ENCODE measurements at places on chromosomes 11 and 22.

DNA sequence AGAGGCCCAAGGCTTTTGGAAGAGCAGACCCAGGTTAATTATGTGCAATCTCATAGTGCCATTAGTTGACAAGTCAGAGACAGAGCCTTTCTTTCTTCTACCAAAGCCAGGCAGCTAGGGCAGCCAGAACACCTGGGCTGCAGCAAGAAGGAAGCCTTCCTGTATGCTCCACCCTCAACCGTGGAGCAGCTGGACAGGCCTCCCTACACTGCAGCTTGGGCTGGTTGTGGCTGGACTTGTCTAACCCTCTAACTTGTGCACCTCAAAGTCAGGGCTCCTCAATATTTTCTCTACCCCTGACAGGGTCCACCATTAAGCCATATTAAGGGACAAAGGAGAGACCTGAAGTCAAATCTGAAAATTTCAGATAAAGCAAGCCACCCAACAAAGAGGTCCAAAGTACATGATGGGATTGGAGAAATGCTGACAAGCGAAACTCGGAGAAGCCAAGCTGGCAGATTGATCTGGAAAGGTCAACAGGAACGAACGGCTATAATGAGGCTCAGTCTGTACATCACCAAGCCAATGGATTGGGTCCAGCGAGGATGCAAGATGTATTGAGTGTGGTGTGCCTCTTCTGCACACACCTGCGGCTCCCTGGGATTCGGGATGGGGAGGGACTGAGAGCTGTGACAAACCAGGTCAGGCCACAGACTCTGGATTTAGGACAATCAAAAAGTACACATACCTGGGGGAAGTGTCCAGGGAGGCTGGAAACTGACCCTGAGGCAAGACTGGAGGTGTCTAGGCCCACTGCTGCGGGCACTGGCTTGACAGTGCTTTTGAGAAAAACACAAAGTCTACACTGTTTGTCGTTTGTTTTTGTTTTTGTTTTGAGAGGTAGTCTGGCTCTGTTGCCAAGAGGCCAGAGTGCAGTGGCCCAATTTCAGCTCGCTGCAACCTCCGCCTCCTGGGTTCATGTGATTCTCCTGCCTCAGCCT is 11.7 kb upstream of the SLC43A3 start:
- DNase-seq: no peak

GRCh38 chr22:42758931-42759629 is 38.4 kb upstream of the A4GALT start:
- no peak for DNase-seq

- no peak for DNase-seq
Observed at GRCh38 chr22:44281768-44282637, 30.7 kb downstream of the SHISAL1 start.

GRCh38 chr11:95067039-95067840 is 521 bp downstream of the SRSF8 start:
- DNase-seq: peak; percentile 82

DNA sequence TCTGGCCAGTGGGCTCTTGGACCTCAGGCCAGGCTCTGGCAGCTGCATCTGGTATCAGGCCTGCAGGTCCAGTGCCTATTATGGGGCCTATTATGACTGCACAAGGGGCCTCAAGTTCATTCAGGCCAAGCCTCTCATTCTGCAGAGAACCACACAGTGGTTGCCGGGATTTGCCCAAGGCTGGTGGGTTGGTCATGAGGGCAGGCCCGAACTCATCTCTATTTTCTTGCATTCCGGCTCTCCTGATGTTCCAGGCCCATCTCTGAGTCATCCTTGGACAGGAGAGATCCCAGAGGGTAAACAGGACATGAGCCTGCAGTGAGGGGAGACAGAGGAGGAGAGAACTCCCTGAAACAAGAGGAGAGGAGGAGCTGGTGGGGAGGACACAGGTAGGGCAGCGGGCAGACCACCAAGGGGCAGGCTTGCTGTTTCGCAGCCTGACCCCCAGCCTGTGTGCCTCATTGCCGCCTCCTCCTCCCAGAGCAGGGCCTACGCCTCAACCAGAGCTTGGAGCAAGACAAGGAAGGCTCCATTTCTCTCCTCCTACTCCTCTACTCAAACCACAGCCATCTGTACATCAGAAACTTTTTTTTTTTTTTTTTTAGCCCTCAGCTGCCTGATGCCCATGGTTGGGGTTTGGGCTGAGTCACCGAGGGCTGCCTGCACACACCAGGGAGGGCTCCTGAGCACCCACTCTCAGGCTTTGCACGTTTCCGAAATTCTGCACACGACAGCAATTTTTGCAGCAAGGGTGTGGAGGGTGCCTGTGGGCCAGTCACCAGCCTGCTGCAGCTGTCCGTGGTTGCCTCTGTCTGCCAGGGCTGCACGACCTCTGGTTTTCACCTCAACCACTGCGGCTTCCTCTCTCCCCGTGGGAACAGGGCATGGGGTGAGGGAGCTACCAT is 12.7 kb upstream of the TREH start:
- DNase-seq: peak; percentile 77

- peak; percentile 88 for DNase-seq
Observed at GRCh38 chr22:29154364-29155048, 51.2 kb upstream of the EMID1 start.

GRCh38 chr11:83625336-83625735 is 339.2 kb upstream of the CCDC90B start:
- DNase-seq: no peak

GRCh38 chr11:108206171-108206570 is 16.3 kb downstream of the NPAT start:
- DNase-seq: no peak

- no peak for DNase-seq
Observed at GRCh38 chr11:110219006-110219785, 77.2 kb downstream of the RDX start.

GRCh38 chr11:116852261-116853031 is 15.0 kb upstream of the APOA1 start:
- no peak for DNase-seq

Data from stimulated activated CD8-positive, alpha-beta memory T cell treated with anti-CD3 and anti-CD28 coated beads, Interleukin-4, amount 100 ng/mL, for 48 hours (primary cell).